ENCODE measurements at places on chromosomes 6 and 20.

GRCh38 chr20:32672982-32673851 lies 524 bp downstream of the C20orf203 start:
- DNase-seq, result no peak

GRCh38 chr6:38552121-38552520 lies 87.6 kb downstream of the BTBD9 start:
- DNase-seq, result no peak

GRCh38 chr6:139588076-139588639 lies 213.7 kb upstream of the CITED2 start:
- peak; percentile 61 for DNase-seq

DNA sequence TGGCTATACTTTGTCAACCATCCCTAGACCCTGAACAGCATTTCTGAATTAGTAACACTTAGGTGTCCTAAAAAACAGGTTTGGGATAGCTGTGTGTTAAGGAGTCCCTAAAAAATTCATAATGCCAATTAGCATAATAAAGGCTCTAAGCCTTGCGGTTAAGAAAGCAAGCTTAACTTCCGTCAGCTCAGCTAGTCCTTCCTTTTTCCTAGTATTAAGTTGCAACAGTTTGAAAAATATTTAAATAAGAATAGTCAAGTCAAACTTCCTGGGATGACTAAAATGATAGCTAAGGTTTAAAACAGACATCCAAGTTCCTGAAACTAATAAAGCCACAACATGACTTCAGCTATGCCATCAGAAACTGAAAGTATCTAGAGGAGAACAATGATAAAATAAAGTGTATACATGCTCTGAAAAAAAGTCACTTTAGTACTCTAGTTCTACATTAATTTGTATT lies 3.5 kb downstream of the AKIRIN2 start:
- peak; percentile 70 for DNase-seq

DNA sequence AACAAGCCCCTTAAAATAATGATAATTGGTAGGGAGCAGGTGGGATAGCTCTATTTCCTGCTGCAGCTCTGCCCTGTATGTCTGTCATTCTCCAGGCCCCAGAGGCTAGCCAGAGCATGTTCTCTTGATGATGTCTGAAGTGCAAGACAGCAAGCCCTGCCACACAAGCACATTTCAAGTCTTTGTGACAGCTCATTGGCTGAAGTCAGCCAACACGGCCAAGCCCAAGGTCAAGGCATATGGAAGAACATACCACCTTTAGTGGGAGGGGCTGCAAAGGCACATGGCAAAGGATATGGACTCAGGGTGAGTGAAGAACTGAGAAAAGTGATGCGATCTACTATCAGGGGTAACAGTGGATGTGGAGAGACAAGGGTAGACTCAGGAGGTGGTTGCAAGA lies 116.1 kb downstream of the PRND start:
- peak; percentile 36 for DNase-seq

DNA sequence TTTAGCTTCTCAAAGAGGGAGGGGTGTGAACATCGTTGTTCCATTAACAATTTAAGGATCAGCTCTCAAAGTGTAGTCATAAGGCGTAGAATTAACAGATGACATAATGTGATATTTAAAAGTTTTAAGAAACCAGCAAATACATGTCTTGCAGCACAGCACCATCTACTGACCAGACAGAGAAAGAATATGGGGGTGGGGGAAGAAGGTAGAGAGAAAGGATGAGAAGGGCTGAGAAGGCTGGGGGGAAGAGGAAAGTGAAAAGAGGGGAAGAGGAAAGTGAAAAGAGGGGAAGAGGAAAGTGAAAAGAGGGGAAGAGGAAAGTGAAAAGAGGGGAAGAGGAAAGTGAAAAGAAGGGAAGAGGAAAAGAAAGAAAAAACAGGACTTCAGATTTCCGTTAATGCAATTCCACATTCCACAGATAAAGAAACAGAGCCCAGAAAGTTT lies 80.9 kb downstream of the HAO1 start:
- peak; percentile 82 for DNase-seq

- peak; percentile 68 for DNase-seq
These were observed 8.7 kb downstream of the ZNF335 start for GRCh38 chr20:45963059-45964005.

GRCh38 chr6:44073612-44074438 lies 53.4 kb downstream of the MRPL14 start:
- no peak for DNase-seq

- DNase-seq, result no peak
These were observed 18.2 kb downstream of the TPX2 start for GRCh38 chr20:31757254-31757653.

DNA sequence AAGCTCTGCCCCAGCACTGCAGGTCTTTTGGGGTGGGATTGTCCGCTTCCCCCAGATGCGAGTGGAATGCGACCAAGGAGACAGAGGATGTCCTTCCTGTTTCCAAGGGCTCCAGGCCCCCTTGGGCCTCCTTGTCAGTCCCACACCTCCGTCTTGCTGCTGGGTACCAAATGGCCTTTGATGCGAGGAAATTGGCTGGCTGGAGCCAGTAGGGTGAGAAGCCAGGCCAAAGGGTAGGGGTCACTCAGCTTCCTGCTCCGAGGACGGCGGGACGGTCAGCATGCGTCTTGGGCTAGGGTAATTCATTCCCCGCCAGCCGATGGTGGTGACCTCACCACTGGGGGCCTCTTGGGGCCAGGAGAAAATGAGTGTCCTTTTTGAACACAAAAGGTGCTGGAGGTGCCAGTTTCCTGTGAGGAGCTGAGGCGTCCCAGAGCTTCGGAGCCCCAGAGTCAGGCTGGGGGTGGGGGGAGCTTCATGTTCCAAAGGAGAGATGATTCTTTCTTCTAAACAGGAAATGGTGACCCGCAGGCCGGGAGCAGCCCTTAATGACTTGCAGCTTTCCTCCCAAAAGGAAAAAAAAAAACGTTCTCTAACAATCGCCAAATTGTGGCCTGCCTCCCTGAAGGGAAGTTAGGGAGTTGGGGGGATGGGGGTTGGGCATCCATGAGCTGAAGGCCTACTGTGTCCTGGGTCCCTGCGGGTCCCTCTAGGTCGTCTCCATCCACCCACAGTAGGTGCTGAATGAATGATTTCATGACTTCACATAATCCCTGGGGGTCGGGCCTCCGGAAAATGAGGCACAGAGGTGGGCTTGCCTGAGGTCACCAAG lies 6.7 kb downstream of the SNAI1 start:
- DNase-seq, result no peak

GRCh38 chr20:2871661-2872458 lies 1.4 kb upstream of the PTPRA start:
- no peak for DNase-seq

DNA sequence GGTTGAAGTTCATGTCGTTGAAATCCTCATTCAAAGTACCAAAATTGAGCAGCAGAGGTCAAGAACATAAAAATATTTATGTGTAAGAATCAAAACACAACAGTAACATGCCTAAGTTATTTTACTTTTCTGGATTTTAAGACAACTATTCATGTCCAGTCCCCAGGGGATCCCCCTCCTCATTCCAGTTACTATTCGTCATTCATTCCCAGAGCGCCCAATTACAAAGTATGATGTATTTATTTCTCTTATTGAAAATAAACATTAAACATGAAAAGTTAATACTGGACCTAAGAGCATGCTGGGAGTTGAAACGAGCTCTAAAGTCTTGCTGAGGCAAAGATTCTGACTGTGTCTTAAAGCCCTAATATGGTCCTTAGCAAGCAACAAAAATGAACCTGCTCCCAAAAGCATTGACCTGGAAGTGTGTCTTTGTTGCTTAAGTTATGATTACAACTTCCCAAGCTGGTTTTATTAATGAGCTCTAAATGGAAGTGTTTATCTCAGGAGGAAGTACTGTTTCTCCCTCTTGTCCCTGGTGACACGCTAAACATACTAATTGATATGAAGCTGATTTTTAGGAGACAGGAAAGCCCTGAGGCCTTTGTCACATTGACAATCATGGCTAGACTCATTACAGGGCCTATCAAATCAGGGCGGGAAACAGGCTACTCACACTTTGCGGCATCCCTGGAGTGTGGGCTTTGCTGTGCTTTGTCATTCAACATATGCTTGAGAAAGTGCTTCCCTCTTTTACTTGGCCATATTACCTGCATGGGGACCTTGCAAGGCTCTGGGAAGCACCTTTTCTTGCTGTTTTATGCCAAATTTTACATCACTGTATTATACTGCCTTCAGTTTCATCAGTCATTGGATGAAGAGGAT lies 192.2 kb upstream of the DTNBP1 start:
- DNase-seq, result no peak

DNA sequence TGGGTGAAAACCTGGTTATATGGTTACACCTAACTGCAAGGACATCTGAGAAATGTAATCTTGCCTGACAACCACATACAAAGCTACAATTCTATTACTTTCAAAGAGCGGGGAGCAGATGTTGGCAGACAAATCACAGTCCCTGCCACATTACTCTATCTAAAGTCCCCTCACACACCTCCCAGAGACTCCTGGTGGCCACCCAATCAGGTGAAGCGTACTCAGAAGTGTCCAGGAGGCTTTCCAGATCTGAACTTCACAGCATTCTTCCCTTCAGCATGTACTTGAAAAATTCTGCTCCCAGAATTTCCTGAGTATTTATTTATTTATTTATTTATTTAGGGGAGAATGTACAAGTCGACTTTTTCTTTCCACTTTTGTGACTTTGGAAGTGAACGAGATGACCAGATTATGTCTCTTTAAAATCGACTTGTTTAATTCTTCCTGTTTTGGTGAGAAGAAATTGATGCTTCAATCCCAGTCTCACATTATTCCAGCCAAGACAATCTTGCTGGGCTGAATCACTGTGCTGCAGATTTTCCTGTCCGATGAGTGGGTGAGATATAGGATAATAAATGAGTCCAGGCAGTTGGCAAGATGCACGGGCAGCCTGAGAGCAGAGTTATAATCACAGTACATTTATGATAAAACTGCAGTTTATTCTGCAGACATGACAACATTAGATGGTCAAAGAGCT lies 46.9 kb upstream of the POPDC3 start:
- DNase-seq, result no peak

DNA sequence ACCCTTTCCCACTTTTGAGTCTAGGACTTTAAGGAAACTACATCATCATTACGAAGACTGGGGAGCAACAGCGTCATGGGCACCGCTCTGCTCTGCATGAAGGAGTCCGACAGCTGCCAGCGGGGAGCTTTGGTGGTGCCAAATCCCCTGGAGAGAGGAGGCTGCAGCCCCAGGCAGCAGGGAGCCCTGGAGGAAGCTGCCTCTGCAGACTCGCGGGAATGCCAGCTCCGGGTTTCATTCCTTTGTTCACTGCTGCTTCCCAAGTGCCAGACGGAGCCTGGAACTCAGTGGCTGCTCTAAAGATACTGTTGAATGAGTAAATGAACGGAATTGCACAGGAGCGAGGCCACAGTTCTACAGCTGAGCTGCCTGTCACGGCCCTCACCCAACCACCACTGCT lies 196.5 kb upstream of the THBS2 start:
- DNase-seq, result no peak

- DNase-seq, result no peak
These were observed 41.5 kb upstream of the FAM83B start for GRCh38 chr6:54805077-54805476.

DNA sequence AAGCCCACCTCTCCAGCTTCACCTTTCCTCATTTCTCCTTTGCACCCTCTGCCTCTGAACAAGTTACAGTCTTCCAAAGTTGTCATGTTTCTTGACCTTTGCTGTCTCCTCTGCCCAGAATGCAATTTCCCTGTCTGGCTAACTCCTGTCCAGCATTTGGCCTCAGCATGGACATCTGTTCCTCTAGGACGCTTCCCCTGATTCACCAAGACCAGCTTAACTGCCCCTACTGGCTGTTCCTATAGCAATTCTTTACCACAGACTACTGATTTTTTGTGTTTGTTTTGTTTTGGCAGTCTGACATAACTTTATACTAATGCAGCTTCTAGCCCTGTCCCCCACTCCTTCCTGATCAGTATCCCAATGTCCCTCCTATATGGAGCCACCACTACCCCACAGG lies 13.4 kb downstream of the GNL1 start:
- no peak for DNase-seq

GRCh38 chr20:41361757-41362747 lies 4.6 kb downstream of the EMILIN3 start:
- no peak for DNase-seq

GRCh38 chr6:159913375-159913774 lies 22.6 kb downstream of the MAS1 start:
- peak; percentile 14 for DNase-seq

DNA sequence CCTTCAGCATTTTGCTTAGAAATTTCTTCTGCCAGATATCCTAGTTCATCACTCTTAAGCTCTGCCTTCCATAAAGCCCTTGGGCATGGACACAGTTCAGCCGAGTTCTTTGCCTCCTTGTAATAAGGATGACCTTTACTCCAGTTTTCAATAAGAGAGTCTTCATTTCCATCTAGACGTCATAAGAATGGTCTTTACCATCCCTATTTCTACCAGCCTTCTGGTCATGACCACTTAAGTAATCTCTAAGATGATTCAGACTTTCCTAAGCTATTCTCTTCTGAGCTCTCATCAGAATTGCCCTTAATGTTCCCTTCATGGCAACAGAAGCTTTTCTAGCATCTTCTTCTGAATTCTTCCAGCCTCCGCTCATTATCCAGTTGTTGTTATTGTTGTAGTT lies 126.1 kb downstream of the TFAP2C start:
- DNase-seq, result no peak

DNA sequence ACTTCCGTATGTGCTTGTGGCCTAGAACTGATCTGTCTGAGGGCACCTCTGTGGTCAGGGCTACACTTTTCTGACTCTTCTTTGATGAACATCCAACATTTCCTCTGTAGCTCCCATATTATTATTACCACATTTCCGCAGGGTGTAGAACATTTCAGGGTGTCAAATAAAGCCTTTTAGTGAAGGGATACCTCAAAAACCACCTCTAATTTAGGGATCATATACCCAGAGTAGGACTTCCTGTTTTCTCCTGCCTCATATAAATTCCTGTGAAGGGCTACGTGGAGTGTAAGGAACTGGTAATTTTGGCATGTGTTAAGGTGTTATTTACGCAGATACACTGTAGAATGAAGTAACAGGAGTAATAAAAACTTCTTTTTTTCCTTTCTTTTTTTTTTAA lies 5.5 kb upstream of the MUC22 start:
- DNase-seq, result no peak

DNA sequence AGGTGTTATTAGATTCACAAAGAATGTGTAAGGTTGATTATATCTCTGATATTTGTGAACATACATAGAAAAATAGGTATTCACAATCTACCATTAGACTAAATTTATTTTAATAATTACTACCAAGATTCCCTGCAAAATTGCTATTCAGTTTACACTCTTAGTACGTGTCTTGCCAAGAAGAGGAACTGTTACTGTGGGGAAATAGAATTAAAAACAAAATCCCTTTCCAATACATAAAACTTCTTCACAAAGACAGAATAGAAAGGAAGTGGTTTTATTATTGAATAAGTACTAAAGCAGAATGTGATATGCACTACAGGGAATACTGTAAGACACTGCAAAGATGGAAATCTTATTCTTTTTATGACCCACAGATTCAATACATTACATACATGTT lies 17.0 kb downstream of the RAB32 start:
- DNase-seq, result no peak

- DNase-seq, result no peak
These were observed 9.3 kb downstream of the CDS2 start for GRCh38 chr20:5136096-5136495.

DNA sequence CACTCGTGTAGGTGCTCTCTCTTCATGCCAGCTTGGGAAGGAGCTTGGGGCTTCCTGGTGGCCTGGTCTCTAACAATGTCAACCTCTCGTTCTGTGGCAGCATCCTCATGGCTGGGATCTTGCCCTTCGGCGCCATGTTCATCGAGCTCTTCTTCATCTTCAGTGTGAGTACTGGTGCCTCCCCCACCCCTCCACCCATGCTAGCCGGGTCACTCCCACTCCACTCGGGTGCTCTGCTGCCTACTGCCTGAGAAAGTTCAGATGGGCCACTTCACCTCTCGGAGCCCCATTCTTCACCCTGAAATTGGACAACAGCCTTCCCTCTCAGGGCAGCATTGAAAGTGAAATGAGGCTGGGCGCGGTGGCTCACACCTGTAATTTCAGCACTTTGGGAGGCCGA lies 48.8 kb downstream of the TM9SF4 start:
- DNase-seq, result no peak
